ENCODE measurements at places on chromosomes 3 and 15.

- no peak for DNase-seq
Measured at GRCh38 chr15:39628144-39628508, 47.2 kb downstream of the THBS1 start.

- no peak for DNase-seq
Measured at GRCh38 chr15:92636908-92637481, 18.6 kb downstream of the FAM174B start.

GRCh38 chr3:145620002-145620401 lies 541.0 kb downstream of the PLOD2 start:
- DNase-seq: no peak

GRCh38 chr3:12178091-12178820 lies 19.5 kb upstream of the TIMP4 start:
- no peak for DNase-seq

DNA sequence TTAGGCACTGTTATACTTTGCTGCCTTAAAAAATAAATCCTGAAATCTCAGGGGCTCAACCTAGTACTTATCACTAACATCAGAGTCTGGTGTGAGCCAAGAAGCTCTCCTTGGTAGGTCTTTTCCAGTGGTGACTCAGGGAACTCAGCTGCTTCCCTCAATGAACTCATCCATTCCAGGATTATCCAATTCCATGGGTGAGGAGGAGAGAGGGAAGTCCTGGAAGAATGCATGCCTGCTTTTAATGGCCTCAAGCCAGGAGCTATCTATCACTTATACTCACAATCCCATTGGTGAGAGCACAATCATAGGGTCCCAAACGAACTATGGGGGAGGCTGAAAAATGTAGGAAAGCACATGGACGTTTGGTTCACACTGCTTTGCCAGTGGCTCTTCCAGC lies 113.6 kb downstream of the POLR2M start:
- DNase-seq: no peak

DNA sequence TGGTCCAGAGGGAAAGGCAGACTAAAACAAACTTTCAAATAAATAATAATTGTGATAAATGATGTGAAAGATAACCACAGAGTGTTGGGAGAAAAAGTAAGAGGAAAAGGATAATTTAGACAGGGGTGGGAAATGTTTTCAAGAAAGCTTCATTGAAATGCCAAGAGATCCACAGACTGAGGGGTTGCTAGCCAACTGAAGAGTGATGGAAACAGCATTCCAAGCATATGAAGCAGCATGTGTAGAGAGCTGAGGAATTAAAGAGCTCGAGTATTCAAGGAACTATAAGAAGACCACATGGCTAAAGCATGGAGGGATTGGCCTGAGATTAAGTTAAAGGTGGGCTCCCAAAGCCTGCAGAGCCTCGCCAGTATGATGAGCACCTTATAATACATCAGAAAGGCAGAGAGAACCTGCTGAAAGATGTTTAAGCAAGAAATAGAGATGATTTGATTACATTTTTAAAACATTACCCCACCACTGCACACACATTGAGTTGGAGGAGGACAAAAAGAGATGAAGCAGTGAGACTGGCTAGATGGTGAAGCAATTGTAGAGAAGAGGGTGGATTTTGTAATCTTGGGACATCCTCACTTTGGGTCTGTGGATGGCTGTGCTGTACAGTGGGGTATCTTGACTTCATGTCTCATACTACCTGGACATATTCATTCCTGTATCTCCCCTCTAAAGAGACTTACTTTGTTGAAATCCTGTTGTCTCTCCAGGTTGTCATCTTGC lies 100.8 kb downstream of the STAC start:
- DNase-seq: no peak

- DNase-seq: no peak
Measured at GRCh38 chr3:181402347-181402746, 309.4 kb upstream of the SOX2 start.

GRCh38 chr3:188607805-188608315 lies 453.9 kb downstream of the LPP start:
- no peak for DNase-seq

- peak; percentile 6 for DNase-seq
Measured at GRCh38 chr3:66856533-66856932, 141.6 kb upstream of the KBTBD8 start.

DNA sequence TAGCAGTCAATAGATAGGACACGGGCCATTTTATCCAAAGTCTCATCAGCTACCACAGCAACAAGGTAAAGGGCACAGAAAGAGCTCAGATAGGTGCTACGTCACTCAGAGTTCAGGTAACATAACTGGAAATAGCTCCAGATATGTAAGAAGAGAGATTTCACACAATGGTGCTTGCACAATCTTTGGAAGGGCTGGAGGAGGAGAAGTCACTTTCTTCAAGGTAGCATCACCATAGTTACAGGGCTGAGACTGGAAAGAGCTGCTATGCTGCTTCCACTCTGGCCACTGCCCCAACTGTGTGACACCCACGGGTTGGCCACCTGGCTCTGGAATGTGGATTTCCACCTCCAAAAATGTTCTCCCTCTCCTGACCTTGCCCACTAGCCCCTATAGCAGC lies 448.8 kb upstream of the THBS1 start:
- no peak for DNase-seq

- DNase-seq: peak; percentile 73
Measured at GRCh38 chr3:11601446-11602238, 42.1 kb downstream of the VGLL4 start.

- DNase-seq: no peak
Measured at GRCh38 chr3:106381286-106381938, 512.6 kb upstream of the CBLB start.

DNA sequence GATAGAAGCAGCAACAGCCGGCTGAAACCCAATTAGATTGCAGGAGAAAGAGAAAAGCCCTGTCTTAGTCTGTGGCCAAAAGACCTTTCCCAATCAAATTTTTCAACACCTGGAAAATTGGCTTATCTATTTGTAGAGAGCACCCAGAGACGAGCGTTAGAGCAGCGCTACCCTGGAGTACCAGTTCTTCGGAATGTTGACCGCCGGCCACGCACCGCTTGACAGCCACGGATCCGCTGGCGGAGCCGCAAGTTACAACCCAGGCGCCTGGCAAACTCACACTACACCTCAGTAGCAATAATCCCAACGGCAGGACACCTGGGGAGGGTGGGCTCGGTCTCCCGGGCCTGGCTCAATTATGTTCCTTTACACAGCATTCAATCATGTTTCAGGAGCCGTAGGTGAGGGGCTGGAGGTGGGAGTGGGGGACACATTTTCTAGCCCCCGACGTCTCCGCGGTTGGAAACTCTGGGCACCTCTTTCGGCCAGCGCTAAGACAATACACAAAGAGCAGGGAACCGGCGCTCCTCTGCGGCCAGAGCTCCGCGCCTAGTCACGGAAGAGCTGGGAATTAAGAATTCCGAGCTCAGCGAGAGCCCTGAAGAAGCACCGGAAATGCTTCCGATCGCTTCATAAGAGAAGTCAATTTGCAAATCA lies 1.2 kb downstream of the MB21D2 start:
- DNase-seq: no peak

- DNase-seq: no peak
Measured at GRCh38 chr3:114299941-114300624, 6.3 kb downstream of the TIGIT start.

DNA sequence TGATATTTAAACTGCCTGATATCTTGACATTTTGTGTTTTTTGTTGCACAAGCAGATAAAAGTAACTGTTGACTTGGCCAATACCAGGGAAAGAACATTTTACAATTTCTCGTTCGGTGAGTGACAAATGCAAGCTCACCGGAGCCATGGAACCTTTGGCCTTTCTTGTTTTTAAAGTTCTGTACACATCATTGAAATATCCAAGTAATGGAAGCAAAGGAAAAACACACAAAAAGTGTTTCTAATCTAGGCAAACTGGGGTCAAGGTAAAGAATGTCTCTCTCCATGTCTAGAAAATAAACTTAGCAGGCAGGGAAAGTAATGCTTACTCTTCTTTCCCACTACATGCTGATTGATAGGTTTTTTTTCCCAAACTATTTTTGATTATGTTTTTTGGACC lies 27.8 kb downstream of the SPTSSB start:
- DNase-seq: no peak

GRCh38 chr3:183074881-183075280 lies 24.4 kb downstream of the MCCC1 start:
- no peak for DNase-seq

DNA sequence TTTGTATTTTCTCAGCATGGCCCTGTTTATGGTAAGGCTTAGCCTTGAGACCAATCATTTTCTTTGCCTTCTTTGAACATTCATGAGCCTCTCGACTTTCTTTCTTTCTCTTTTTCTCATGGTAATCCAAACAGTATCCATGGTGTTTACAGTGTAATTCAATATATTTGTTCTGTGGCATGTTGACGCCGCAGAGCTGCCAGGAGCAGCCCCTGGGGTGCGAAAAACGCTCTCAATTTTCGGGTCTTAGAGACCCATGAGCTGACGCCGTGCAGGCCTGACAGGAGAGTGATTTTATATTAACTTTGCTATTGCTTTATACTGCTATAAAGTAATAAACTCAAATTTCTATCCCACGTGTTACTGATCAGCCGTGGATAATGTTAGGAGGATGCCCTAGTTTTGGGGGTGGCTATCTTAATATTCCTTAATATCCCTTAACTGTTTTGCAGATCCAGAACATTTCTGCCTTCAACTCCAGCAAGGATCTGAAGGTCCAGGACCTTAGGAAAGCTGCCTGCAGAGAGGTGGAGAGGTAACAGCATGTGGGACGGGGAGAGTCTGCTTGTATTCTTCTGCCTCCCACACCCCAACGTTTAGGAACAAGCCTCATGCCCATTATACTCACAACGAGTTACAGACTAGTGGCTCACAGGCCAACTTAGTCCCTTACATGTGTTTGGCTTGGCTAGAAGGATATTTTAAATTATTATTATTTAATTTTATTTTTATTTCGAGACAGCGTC lies 29.3 kb upstream of the MYO1E start:
- no peak for DNase-seq

DNA sequence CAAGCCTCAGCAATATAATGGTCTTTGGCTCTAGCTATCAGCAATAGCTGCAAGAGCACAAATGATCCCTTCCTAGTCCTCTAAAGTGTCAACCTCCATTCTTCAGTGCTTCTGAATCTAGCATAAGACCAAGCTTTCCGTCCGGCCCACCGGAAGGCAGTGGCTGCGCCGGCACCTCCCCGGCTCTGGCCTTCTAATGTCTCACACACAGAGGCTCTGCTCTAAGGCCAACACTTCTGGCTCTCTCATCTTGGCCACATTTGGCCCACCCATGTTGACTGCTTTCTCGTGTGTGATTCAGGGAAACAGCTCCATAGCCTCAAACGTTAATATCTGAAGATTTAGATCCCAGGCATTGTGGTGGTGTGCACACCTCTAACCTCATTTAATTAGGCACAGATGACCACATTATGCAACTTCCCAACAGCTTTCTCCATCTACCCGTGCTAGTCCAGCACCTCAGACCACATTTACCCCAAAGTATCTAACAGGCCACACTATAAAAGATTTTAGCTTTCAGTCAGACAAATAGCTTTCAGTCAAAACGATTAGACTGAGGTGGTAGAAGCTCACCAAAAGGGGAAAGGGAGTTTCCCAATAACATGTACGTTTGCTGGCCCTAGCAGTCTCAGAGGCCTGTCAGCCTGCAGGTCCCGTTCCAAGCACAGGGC lies 19.3 kb downstream of the SLC51A start:
- DNase-seq: no peak
